ENCODE measurements at places on chromosomes 7 and 10.

- DNase-seq = no peak
Measured at GRCh38 chr7:68213838-68214237, 1217.2 kb downstream of the TYW1 start.

GRCh38 chr7:34776748-34777358, 118.8 kb downstream of the NPSR1 start:
- no peak for DNase-seq

DNA sequence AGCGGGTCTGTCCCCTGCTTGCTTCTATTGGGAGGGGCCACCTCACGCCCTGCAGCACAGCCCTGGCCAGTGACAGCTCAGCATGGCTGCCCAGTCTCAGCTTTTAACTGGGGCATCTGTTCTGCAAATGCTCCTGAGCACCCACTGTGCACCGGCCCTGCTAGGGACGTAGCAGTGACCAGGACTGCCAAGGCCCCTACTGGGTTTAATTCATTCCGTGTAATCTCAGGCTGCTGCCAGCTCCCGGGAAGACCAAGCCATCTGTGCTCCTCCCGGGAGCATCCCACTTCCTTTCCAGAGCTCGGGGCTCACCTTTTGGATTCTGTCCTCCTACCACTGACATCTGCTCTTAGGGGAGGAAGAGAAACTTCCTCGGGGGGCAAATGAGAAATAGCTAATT, 85.2 kb downstream of the ADARB2 start:
- DNase-seq = no peak

GRCh38 chr7:106668861-106669524, 8.0 kb upstream of the CCDC71L start:
- DNase-seq = no peak

All from frontal cortex (tissue), 4 donors.